Activated naive CD8-positive, alpha-beta T cell treated with anti-CD3 and anti-CD28 coated beads, Interleukin-2, amount 50 U/mL, for 24 hours (primary cell): ENCODE measurements at places on chromosomes 2 and 18.

GRCh38 chr2:240932724-240933047, 26.6 kb downstream of the CROCC2 start:
- H3K4me1 ChIP-seq = no peaks in the 10 kb centered on the region
- no peaks in the 10 kb centered on the region for H3K27me3 ChIP-seq
- H3K4me3 ChIP-seq = no peak overlapping the region
- H3K36me3 ChIP-seq = no peaks in the 10 kb centered on the region
- DNase-seq = no peak
- no peak overlapping the region for H3K27ac ChIP-seq

GRCh38 chr18:46555724-46556123, 101.3 kb downstream of the LOXHD1 start:
- no peak overlapping the region for H3K4me3 ChIP-seq
- no peaks in the 10 kb centered on the region for H3K4me1 ChIP-seq
- no peak overlapping the region for H3K27ac ChIP-seq
- H3K27me3 ChIP-seq = no peaks in the 10 kb centered on the region
- no peaks in the 10 kb centered on the region for H3K36me3 ChIP-seq

- DNase-seq = no peak
- H3K27ac ChIP-seq = no peak overlapping the region
- peaks cover 12% of the 10 kb centered on the region for H3K36me3 ChIP-seq
- no peaks in the 10 kb centered on the region for H3K27me3 ChIP-seq
- H3K4me1 ChIP-seq = no peaks in the 10 kb centered on the region
Measured at GRCh38 chr2:3288470-3289170, 89.0 kb downstream of the EIPR1 start.

GRCh38 chr2:27716301-27717069, 52.8 kb downstream of the SLC4A1AP start:
- H3K4me1 ChIP-seq = peaks cover 48% of the 10 kb centered on the region
- peak overlapping the region; percentile 12 for H3K4me3 ChIP-seq
- H3K36me3 ChIP-seq = no peaks in the 10 kb centered on the region
- H3K27ac ChIP-seq = peak overlapping the region; percentile 33
- peaks cover 20% of the 10 kb centered on the region for H3K27me3 ChIP-seq

GRCh38 chr2:231611273-231612108, 18.8 kb downstream of the TEX44 start:
- H3K27ac ChIP-seq = peak overlapping the region; percentile 99
- H3K27me3 ChIP-seq = no peaks in the 10 kb centered on the region
- DNase-seq = peak; percentile 71
- H3K4me1 ChIP-seq = peaks cover 51% of the 10 kb centered on the region
- H3K36me3 ChIP-seq = no peaks in the 10 kb centered on the region

DNA sequence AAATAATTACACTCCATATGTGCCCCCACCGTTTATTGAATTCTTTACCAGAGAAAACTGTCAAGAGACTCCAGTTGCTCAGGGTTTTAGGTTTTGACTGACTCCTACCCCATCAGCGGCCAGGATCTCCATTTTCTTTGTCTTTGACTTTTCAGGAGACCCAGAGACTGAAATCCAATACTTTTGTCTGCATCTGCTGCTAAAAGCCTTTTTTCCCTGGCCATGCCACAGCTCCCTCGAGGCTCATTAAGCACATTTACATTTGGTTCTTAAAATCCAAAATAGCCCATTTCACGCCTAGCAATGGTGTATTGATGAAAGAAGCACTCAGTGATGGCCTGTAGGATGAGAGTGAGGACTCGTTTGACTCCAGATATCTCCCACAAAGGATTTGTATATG, 332.6 kb upstream of the ACVR2A start:
- no peak overlapping the region for H3K4me3 ChIP-seq
- H3K4me1 ChIP-seq = no peaks in the 10 kb centered on the region
- DNase-seq = no peak
- H3K36me3 ChIP-seq = no peaks in the 10 kb centered on the region
- H3K27ac ChIP-seq = no peak overlapping the region

DNA sequence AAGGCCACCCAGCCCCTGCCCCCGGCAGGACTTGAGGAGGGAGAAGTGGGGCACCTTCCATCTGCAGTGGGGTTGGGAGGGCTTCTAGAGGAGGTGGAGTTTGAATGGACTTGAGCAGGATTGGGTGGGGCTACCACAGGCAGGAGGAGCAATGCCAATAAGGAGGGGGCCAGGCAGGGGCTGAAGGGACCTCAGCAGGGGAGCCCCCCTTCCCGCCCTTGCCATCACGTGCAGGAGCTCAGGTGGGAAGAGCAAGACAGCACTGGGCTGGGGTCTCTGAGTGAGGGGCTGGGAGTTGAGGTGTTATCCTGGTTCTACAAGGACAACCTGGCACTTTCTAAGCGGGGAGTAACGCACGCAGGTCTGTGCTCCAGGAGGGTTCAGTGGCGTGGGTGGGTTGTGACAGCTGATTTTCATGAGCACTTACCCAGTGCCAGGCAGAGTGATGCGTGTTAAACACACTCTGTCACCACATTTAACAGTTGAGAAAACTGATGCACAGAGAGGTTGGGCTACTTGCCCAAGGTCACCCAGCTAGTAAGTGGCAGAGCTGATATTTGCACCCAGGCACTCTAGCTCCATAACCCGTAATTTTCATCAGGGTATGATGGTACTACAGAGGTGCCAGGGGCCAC, 4.8 kb downstream of the CHRND start:
- no peak overlapping the region for H3K27ac ChIP-seq
- peaks cover 5% of the 10 kb centered on the region for H3K4me1 ChIP-seq
- no peaks in the 10 kb centered on the region for H3K36me3 ChIP-seq
- H3K27me3 ChIP-seq = peaks cover 15% of the 10 kb centered on the region
- no peak overlapping the region for H3K4me3 ChIP-seq
- no peak for DNase-seq

DNA sequence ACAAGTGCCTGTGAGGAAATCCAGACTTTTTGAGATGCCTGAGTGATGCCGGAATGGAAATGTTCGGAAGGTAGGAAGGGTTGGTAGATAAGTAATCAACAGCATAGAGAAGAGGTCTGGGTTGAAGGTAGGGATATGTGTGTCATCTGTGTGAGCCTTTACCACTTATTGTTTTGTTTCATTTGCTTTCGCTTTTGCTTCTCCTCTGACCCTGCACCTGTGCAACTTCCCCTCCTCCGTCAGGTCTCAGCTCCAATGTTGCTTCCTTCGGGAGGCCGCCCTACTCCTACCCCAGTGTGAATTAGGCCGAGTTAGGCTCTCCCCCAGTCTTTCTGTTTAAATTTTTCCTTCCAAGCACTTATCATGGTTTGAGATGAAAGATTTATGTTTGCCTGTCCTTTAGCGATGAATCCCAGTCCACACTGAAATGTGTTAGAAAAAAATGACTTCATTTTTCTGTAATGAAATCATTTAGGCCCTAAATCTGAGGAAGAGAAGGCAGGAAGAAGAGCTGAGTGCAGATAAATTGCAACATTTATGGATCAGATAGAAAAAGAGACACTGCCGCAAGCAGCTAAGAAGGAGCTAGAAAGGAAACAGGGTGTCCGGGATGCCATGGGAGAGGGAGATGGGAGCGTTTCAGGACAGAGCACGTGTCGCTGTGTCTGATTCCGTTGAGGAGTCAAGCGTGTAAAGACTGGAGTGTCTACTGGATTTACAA, 139.6 kb upstream of the PELI1 start:
- no peaks in the 10 kb centered on the region for H3K27me3 ChIP-seq
- no peak overlapping the region for H3K27ac ChIP-seq
- no peak for DNase-seq
- H3K36me3 ChIP-seq = no peaks in the 10 kb centered on the region

DNA sequence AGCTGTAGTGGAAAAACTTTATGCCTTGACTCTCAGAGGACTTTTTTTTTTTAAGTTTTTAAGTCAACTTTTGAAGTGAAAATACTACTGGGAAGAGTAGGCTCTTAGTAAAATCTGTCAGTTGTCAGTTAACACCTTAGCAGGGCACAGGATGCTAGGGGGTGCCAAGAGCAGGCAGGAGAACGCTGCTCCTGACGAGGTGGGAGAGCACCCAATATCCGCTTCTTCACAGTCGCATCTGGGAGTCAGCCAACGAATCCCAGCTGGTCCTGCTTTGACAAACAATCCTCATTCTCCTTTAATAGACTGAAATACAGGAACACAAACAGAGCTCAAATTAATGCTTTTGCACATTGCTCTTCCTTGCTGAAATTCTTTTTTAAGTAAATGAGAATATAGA, 709.5 kb upstream of the ACVR2A start:
- H3K4me1 ChIP-seq = no peaks in the 10 kb centered on the region
- no peak overlapping the region for H3K4me3 ChIP-seq
- no peaks in the 10 kb centered on the region for H3K36me3 ChIP-seq
- no peaks in the 10 kb centered on the region for H3K27me3 ChIP-seq
- no peak for DNase-seq
- no peak overlapping the region for H3K27ac ChIP-seq

DNA sequence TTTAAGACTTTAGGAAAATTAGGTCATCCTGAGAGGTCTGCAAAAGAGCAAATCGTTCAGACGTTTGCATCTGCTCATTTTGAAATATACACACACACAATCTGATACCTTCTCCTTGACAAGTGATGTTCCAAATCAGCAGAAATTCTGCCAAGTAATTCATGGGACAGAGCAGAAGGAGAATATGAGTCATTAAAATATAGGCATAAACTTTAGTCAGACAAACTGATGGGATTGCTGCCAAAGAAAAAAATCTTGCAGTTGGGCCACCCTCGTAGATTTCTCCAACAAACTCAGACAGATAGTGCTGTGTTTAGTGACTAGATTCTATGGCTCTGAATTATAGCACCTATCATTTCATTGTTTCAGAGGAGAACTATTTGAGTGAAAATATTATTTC, 336.3 kb downstream of the NYAP2 start:
- H3K4me3 ChIP-seq = no peak overlapping the region
- no peak overlapping the region for H3K27ac ChIP-seq

DNA sequence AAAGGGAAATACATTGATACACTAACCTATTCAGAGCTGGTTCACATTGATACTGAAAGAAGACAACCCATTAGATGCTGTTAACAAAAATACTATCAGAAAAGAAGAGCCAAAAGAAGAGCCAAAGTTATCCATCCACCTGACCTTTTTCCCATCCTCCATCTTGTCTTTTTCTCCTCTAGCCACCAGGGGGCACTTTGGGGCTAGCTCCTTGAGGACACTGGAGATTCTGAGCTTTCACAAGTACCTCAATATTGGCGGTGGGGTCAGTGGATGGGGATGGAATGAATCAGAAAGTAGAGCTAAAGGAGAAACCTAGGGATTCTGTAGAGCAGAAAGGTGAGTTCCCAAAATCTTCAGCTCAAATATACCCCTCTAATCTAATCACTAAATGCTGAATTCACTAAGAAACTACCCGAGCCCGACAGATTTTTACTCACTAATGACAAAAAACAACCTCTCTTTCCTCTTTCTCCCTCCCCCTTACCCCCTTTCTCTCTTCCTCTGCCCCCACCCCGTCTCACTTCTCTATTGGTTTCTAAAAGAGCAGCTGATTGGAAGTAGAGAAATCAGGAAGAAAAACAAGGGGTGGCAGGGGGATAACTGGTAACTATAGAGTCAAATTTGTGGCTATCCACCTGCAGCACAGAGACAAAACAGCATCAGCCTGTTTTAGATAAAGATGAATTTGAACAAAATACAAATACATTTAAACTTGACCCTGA, 203.3 kb downstream of the TCF4 start:
- peaks cover 3% of the 10 kb centered on the region for H3K4me1 ChIP-seq
- no peaks in the 10 kb centered on the region for H3K27me3 ChIP-seq
- H3K4me3 ChIP-seq = no peak overlapping the region
- H3K27ac ChIP-seq = peak overlapping the region; percentile 31

DNA sequence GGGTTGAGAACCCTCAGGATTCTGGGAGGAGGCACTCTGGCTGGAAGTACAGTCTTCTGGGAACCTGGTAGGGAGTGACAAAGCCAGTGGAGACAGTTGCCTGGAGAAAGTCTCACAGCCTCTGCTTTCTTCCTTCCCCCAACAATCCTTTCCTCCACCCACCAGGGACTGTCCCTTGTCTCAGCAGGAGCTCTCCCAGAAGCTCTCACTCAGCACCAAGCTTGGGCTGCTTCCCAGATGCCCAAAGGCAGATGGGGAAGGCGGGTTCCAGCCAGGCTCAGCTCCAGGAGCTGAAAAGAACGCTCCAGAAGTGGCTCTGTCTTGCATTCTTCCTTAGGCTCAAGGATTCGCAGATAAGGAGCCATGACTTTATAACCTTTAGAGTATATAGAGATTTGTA, 7.6 kb upstream of the NAGK start:
- DNase-seq = no peak
- no peak overlapping the region for H3K4me3 ChIP-seq
- peaks cover 3% of the 10 kb centered on the region for H3K4me1 ChIP-seq
- H3K27me3 ChIP-seq = peaks cover 3% of the 10 kb centered on the region
- no peaks in the 10 kb centered on the region for H3K36me3 ChIP-seq
- no peak overlapping the region for H3K27ac ChIP-seq

- no peaks in the 10 kb centered on the region for H3K36me3 ChIP-seq
- H3K27ac ChIP-seq = no peak overlapping the region
- peak; percentile 13 for DNase-seq
- H3K4me3 ChIP-seq = no peak overlapping the region
- H3K4me1 ChIP-seq = peaks cover 14% of the 10 kb centered on the region
Measured at GRCh38 chr18:12921178-12921577, 26.6 kb upstream of the SEH1L start.

DNA sequence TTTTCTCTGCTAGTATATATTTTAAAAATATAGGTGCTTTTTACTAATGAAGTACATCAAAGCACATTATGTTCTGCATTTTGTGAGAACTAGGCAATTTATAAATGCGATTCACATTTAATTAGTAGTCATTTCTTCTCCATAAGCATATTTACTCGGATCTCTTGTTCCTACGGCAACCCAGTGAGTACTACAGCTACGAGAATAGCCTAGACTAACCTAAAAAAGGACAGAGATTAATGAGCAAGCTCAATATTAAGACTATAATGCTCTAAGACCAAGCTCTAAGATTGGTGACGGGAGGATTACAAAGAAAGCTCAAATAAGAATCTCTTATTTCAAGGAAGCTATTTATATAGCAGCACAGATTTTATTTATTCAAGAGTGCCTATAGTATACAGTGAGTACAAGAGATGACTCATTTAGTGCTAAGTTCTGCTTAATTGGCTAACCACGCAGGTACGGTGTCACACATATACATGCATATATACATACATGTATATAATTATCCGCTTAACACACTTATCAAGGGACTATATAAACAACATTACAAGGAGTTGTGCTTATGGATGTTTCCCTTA, 364.7 kb downstream of the GPD2 start:
- H3K36me3 ChIP-seq = no peaks in the 10 kb centered on the region
- peaks cover 4% of the 10 kb centered on the region for H3K27me3 ChIP-seq
- DNase-seq = no peak
- H3K4me1 ChIP-seq = no peaks in the 10 kb centered on the region
- no peak overlapping the region for H3K4me3 ChIP-seq

DNA sequence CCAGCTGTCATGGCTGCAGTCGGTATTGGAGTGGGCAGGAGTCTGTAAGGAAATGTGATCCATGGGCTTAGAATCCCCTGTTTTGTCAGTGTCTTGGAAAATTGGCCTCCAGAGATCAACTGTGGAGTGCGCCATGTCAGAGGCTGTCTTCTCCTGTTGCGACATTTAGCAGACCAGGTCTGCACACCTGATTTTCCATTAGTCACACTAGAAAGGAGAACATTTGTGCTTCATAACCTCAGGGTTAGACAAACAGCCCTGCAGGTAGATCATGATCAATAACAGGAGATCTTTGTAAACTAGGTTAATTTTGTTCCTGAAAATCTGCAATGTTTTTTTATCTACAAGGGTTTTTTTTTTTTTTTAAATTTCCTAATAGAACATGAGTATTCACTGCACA, 28.0 kb downstream of the LDLRAD4 start:
- no peaks in the 10 kb centered on the region for H3K4me1 ChIP-seq
- no peaks in the 10 kb centered on the region for H3K27me3 ChIP-seq

GRCh38 chr2:64166637-64167420, 22.6 kb upstream of the PELI1 start:
- no peaks in the 10 kb centered on the region for H3K4me1 ChIP-seq
- no peak for DNase-seq
- no peaks in the 10 kb centered on the region for H3K36me3 ChIP-seq
- no peak overlapping the region for H3K4me3 ChIP-seq
- H3K27ac ChIP-seq = no peak overlapping the region
- no peaks in the 10 kb centered on the region for H3K27me3 ChIP-seq
